Left cardiac atrium (tissue), 4 donors: ENCODE measurements at places on chromosomes 7 and 10.

GRCh38 chr10:106708506-106708905, 456.0 kb downstream of the SORCS1 start:
- no peak for DNase-seq

GRCh38 chr10:44294726-44295412, 90.0 kb downstream of the CXCL12 start:
- no peak for DNase-seq

- peak; percentile 54 for DNase-seq
These were observed 24.1 kb downstream of the FZD1 start for GRCh38 chr7:91288208-91288824.

DNA sequence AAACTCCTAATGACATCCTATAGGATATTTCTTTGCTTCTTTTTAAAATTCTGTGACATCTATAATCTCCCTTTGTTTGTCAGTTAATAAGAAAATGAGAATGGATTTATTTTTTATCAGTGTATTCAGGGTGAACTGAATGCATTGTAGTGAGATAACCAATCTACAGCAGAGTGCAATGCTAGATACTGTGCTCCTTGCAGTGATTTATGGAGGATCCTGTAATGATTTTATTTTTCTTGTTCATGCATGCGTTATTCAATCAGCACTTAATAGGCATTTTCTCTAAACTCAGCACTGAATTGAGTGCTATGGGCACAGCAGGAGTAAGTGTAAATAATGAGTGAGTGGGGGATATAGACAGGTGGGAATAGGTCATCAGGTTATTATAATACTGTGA, 253.9 kb downstream of the CDK14 start:
- no peak for DNase-seq

- DNase-seq: peak; percentile 18
These were observed 2.9 kb downstream of the BHLHA15 start for GRCh38 chr7:98213888-98214810.

- no peak for DNase-seq
These were observed 219.5 kb upstream of the NRP1 start for GRCh38 chr10:33553748-33554571.
